Islet precursor cell (in vitro differentiated cells): ENCODE measurements at places on chromosomes 3 and 15.

- DNase-seq = no peak
These were observed 42.9 kb upstream of the MITF start for GRCh38 chr3:69696367-69696766.

DNA sequence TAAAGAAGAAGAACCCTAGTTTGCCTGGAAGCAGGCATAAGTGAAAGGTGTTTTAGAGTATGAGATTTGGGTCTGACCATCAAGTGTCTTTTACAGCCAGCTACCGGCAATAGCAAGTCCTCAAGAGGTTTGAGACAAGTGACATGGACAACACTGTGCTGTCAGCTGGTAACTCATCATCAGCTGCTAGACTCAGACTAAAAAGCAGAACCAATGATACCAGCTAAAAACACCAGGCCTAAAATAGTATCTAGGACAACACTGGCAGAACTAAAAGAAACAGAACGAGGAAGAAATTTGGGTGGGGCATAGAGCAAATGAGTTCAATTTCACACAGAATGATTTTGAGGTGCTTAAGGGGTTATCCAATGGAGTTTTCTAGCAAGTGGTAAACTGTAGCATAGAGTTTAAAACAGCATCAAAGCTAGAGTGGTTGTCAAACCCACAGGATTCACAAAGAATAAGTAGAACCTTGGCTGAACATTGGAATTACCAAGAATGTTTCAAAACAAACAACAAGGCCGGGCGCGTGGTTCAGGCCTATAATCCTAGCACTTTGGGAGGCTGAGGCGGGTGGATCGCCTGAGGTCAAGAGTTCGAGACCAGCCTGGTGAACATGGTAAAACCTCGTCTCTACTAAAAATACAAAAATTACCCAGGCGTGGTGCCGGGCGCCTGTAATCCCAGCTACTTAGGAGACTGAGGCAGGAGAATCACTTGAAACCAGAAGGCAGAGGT lies 3.9 kb downstream of the CIAO2A start:
- no peak for DNase-seq

GRCh38 chr3:156551261-156551660 lies 3.7 kb downstream of the SSR3 start:
- DNase-seq = no peak

DNA sequence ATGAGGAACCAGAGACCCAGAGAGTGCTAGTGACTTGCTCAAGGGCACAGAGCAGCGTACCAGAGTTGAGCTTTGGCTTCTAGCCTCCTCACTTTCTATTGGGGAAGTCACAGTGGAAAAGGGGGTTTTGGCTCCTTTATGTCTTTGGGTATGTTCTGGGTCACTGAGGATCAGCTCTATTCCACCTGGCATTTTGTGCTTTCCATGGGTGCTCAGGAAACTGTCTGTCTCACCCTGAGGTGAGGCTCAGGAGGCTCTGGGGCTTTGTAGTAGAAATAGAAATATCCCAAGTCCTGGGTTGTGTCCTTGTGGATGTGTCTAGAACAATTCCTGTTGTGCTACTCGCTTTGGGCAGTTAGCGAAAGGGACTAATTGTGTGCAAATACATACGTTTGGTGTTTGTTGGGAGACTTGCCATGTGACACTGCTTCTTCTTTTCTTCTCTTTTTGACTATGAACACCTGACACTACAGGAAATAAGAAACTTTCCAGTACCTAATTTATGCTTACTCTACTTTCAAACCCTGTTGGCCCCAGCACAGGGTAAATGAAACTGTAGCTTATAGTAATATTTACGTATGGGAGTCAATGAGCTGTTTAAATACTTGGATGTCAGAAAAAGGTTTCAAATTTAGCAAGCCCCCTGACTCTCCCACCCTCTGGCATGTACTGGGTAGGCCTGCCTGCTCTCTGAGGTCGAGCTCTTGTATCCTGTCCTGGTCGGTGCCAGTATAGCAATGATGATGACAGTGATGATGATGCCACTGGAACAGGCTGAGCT lies 35.6 kb downstream of the SMAD3 start:
- DNase-seq = no peak

GRCh38 chr3:22959593-22959992 lies 243.5 kb upstream of the UBE2E2 start:
- no peak for DNase-seq

DNA sequence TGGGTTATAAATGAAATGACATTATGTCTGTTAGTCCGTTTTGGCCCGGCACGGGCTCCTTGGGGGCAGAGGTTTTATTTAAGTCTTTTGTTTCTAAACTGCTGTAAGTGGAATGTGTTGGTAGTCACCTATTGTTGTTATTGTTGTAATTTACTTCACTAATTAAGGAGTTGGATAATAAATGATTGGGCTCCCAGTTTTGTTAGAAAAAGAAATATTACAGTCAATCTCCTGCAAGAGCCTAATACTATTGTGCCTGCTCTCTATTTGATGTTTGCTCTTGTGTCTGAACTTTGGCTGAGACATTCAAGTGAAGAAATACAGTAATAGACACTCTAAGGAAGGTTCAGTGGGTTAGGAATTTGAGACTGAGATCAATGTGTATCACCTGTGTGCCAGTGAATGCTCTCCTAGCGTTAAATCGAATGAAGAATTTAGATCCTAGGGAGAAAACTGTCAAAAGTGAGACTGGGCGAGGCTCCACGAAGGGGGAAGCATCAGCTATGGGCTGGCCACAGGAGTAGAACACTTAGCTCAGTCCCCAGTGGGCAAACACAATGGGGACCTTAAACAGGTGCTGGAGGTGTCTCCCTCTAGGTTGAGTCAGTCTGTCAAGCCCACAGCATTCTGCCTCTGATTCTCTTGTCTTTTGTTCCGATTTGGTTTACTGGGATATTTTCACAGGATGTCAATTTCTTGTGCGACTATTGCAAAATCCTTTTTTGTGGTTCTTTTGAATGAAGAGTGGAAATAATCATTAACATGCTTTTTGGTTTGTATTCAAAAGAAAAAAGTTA lies 1.2 kb downstream of the ROBO2 start:
- DNase-seq = no peak

DNA sequence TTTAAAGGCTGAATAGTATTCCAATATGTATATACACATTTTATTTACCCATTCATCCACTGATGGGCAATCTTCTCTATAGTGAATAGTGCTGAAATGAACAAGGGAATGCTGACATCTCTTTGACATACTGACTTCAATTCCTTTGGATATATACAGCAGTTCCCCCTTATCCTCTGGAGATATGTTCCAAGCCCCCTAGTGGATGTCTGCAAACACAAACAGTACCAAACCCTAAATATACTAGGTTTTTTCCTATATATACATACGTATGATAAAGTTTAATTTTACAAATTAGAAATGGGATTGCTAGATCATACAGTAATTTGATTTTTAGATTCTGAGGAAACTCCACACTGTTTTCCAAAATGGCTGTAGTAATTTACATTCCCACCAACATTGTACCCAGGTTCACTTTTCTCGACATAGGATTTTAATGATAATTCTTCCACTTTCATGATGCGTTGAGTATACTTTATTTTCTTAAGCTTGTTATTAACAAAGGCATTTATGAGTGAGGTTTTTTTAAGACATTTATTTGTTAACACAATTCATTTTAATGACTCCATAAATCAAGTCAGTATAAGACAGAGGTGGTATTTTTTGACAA lies 38.2 kb downstream of the VPS13C start:
- DNase-seq = no peak

DNA sequence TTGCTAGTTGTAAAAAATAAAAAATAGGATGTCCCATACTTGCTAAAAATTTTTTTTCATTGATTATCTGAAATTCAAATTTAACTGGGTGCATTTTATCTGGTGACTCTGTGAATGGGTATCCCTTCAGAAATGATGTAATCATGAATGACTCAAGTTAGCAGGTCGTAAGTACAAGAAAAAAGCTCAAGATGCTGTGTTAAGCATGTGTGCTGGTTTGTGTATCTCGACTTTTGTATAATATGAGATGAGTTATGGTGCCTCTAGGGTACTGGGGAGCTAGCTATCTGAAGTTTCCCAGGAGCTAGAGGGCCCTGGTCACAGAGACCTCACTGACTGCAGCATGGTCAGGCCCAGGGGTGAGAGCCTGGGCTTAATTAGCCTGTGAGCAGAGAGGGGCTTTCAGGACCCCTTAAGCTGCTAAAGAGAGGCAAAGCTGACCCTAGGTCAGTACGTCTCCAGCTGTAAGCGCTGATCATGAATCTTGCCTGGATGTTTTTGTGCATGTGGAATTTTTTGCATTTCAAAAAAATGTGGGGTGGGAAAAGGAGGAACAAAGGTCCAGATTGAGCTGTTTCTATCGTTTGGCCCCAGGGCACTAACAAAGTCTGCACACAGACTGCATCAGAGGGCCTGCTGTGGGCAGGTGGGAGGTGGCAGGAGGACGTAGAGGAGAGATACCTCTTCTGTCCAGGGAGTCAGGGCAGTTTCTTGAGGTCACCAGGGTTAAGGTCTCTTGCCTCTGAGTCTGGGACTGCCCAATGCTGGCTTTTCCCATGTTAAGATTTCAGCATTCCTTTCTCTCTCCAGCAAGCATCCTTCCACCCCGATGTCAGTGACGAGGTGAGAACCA lies 233.2 kb upstream of the TPM1 start:
- DNase-seq = peak; percentile 79

DNA sequence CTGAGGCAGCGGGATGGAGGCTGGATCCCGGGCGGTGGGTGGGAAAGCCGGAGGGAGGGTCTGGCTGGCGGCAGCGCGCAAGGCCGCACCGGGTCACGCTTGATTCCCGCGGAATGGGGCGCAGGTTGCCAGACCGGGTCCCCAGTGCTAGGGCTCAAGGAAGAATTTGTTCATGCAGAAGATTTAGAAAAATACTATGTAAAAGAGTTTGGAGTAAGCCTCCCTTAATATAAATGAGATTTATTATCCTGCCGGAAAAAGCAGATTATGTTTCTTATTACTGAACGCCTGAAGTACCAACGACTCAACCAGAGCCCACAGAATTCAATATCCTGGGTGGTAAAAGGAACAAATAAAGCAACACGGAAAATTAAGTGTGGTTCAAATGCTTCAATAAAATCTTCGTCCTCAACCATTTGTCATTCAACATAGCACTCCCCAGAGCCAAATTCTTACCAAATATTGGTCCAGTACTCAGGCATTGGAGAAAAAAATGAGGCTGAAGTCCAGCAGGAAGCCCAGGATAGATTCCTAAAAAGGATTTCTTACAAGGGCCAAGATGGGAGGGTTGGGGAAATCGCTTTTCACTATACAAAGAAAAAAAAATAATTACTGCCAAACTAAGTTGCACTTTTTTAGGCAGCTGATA lies 1.2 kb upstream of the ZBTB20 start:
- DNase-seq = no peak

- DNase-seq = no peak
These were observed 6.6 kb upstream of the KBTBD8 start for GRCh38 chr3:66991459-66991858.

- no peak for DNase-seq
These were observed 9.3 kb upstream of the MAGI1 start for GRCh38 chr3:66048051-66048395.

- peak; percentile 83 for DNase-seq
These were observed 711 bp downstream of the XXYLT1 start for GRCh38 chr3:195270079-195270816.

- no peak for DNase-seq
These were observed 89.2 kb downstream of the ECT2 start for GRCh38 chr3:172839679-172840078.

- no peak for DNase-seq
These were observed 60.5 kb downstream of the SPTSSB start for GRCh38 chr3:161310649-161311423.

DNA sequence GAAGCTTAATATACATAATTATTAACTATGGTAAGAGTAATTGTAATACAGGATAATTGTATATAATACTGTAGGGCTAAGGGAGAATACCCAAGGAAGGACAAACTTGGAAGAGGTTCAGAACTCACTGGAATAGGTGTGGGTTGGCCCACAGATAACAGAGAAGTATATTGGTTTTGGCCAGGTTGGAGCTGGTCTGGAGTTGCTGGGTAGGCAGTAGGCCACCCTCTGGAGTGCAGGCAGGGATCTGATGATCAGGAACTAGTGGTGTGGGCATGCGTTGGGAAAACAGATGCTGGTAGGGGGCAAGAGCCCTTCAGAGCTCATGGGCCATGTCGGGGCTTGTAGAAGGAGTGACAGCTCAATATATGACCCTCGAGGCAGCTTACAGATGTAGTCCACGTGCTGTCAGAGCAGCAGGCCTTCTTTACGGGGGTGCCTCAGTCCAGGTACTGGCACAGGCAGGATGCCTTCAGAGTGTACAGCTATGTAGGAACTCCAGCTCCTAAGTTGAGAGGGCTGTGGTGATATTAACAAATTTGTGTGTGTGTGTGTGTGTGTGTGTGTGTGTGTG lies 12.4 kb downstream of the IREB2 start:
- DNase-seq = no peak

DNA sequence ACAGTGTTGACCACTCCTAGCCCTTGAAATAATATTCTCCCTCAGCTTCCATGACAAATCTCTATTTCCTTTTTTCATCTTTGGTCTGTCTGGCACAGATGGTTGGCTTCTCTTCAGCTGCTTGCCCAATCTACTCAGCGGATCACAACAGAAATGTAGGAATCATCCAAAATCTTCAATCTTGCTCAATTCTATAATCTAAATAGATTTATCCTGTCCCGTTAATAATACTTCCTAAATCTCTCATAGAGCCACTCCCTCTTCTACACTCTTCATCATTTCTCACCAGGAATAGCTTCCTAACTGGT lies 3.8 kb downstream of the PEAK1 start:
- DNase-seq = no peak

GRCh38 chr15:82044373-82045178 lies 1.2 kb downstream of the MEX3B start:
- peak; percentile 83 for DNase-seq

DNA sequence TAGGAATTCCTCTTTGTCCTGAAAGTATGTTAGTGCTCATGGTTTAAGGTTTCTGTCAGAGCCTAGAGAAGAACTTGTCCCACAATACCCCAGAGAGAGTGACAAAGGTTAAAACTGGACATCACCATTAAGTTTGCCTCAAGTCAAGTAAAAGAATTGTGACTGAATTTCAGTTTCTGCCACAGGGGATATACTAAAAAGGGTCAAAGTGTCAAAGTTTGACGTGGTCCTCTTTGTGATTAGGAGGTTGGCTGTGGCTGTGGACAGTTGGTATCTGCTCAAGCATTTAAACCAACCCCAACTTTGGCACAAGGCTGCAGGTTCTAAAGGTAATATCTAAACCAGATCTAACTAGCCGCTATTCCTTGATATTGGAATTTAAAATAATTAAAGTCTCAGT lies 26.1 kb downstream of the FMN1 start:
- DNase-seq = no peak

DNA sequence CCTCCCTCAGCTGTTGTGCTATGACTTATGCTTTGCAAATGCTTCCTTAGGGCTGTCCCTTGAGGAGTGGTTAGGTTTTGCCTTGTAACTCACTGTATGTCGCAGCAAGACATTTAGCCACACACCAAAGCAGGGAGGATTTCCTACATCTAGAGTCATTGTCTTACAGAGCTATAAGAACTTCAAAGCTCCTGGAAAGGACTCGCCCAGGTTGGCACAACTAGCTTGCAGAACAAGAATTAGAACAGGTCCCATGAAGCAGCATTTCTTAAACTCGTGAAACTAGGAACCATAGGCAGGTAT lies 19.4 kb upstream of the ACAP2 start:
- no peak for DNase-seq
